ENCODE measurements at places on chromosomes 13 and 19.

DNA sequence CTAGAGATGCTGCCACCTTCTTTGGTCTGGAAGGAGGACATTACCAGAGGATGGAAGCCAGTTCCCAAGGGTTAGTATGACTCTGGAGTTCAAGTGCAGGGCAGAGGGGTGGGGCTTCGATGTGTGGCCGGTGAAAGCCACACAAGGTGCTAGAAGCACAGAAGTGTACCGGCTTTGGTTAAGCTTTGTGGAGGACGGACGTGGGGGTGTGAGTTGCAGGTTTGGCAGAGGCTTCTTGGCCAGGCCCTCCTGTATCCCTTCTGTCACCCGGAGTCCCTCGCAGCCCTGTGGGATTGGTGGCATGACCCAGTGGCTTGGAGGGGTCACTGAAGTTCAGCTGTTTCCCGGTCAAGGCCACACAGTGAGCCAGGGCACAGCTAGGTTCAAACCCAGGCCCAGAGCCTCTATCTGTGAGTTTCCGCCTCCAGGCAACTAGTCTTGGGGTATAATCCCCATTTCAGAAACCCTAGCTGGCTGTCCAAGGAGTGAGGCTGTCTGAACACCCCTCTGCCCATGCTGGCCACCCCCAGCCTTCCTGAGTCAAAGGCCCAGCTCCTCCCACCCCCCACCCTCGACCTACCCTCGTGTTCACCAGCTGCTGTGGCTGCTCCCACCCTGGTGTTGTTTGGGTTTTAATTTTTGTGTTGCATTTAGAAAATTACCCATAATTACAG lies 4.6 kb upstream of the SSBP4 start:
- no peak for DNase-seq

- DNase-seq, result no peak
These were observed 8.7 kb upstream of the KLF2 start for GRCh38 chr19:16315825-16316505.

GRCh38 chr13:98479496-98480003 lies 97.4 kb downstream of the STK24 start:
- DNase-seq, result no peak

DNA sequence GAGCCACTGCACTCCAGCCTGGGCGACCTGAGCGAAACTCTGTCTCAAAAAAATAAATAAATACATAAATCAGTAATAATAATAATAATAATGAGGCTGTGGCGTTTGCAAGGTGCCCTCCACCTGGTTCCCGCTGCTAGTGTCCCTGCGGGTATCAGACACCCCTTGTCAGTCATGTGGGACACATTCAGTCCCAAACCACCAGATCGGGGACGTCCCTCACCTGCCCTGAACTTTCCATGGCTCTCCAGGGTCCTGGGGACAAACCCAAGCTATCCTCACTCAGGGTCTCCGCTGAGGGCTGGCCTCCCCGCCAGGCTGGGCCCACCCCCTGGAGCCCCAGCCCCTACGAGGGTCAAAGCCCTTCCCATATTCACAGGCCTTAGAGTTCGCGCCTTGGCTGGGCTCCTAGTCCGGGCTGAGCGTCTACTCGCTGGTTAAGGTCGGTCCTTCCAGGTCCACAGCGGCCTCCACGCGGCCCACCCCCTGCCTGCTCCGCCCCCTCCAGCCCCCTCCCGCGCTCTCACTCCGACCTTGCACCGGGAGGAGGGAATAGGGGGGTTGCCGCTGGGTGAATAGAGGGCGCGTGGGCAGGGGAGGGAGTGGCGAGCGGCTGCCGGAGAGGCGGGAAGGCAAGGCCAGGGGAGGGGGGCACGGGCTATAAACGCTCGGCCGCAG lies 349 bp upstream of the KISS1R start:
- DNase-seq, result no peak

DNA sequence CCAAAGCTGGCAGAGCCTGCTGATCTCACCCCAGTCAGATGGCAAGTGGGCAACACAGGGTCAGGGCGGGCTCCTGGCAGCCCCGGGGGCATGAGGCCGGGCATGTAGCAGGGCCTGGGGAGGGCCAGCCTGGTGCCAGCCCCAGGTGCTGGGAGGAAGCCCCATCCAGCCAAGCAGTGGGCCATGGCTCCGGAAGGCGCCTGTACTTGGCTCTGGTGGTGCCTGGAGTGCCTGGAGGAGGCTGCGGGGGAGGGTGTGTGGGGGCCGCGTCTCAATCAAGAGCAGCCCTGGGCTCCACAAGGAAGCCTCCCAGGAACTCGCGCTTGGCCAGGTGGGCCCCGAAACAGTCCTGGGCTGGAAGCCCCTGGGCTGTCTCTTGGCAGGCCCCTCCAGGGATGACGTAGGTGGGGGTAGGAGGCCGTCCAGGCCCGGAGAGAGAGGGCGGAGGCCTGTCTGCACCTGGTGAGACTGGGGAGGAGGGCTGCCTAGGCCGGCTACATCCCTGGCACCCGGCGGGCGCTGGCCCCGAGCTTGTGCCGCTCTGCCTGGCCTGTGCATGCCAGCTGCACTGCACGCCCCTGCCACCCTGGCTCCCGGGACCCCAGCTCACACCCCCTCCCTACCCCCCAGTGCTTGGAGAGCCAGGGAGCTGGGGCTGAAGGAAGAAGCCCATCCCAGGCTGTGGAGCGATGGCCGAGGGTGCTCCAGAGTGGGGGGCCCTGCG lies 45.9 kb downstream of the COMP start:
- no peak for DNase-seq

- peak; percentile 50 for DNase-seq
These were observed 19.2 kb downstream of the CEACAM6 start for GRCh38 chr19:41774515-41774980.

Measured in T-helper 2 cell (primary cell).